Activated T-helper 1 cell treated with anti-CD3 and anti-CD28 coated beads, Interleukin-2, amount 50 U/mL, for 16 hours (primary cell): ENCODE measurements at places on chromosomes 16 and 17.

DNA sequence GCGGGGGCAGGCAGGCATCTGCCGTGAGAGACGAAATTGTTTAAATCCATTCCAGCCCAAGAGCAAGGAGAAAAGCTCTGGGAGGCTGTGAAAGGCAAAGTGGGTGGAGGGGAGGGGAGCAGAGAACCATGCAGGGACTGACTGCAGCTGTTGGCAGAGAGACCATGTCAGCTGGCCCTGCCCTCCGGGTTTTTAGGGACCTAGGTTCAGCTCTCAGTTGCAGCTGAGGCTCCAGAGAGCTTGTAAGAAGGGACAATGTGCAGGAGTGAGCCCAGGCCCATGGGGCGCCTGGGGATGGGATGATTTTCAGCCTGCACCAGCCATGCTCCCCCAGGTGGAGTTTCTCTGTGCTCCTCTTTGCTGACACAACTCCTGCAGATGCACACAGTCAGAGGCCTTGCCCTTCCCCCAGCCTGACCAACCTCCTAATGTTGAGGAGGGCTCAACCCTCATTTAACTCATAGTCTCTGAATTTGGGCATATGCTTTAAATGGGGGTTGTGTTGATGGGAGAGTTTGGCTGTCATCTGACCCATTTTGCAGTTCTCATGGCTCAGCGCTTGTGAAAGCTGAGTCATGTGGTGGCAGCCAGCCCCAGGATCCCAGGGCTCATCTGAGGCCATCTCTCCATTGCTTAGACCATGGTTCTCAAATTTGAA lies 70.9 kb downstream of the PLXDC1 start:
- no peak for DNase-seq

DNA sequence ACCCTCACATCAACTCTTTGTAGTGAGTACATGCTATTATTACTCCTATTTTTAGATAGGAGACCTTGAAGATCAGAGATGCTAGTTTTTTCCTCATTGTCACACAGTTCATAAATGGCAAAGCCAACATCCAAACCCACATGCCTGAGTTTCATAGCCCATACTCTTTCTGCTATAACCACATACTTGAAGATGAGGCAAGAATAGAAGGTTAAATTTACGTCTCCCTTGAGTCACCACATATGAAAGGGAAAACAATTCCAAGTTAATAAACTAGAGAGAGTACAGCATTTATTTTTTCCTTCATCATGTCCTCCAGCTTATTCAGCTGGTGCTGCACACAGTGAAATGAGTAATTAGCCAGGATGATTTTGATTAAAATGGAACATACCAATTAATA lies 23.7 kb downstream of the NUDT7 start:
- no peak for DNase-seq

GRCh38 chr16:77584205-77584859 lies 138.0 kb upstream of the NUDT7 start:
- no peak for DNase-seq

DNA sequence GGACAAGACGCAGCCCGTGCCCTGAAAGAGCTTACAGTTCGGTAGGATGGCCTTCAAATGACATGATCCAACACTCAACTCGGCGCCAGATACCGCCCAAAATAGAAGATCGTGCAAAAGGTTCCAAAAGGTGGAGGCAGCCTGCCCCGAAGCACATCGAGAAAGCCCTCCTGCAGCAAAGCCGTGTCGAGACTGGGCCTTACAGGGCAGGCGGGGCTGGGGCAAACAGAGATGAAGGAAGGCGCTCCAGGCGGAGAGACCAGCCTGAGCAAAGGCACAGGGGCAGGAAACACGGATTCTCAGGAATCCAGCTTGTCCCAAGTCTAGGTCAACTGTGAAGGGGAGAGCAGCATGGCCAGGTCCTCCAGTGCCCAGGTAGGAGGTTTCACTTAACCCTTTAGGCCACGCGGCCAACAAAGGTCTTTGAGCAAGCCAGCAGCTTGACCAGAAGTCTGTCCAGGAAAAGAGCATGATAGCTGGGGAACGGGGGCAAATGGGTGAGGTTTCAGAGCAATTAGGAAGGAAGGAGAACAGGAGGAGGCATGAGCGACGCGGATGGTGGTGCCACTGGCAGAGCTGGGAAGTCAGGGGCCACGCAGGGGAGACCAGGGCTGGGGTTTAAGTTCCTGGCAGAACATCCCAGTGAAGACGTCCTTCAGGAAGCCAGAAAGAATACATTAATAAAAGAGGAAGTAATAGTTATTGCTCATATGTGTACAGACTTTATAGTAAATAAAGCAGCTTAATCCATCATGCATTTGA lies 21.2 kb upstream of the EIF1 start:
- DNase-seq = no peak

DNA sequence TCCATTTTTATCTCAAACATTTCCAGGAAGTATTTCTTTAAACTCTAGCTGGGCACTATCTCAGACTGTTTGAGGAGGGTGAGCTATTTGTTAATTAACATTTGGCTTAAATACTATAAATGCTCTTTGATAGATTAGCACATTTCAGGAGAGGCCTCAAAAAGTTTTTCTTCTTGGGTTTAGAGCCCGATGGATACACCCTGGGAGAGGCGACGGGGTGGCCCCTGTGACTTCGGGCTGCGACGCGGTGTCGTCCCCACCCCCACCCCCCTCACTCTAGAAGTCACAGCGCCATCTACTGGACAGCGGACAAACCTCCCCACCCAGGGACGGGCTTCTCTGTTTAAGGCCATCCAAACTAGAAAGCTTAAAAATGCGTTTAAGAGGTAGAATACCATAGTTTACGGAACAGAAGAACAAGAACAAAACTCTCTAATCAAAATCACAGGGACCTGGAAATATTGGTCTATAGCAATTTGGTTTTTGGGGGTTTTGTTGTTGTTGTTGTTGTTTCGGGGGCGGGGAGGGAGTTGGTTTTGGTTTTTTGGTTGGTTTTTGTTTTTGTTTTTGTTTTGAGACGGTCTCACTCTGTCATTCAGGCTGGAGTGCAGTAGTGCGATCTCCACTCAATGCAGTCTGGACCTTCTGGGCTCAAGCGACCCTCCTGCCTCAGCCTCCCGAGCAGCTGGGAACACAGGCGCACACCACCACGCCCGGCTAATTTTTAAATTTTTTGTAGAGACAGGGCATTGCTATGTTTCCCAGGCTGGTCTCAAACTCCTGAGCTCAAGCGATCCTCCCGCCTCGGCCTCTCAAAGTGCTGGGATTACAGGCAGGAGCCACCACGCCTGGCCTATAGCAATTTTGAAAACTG lies 254.4 kb downstream of the C16orf95 start:
- no peak for DNase-seq

DNA sequence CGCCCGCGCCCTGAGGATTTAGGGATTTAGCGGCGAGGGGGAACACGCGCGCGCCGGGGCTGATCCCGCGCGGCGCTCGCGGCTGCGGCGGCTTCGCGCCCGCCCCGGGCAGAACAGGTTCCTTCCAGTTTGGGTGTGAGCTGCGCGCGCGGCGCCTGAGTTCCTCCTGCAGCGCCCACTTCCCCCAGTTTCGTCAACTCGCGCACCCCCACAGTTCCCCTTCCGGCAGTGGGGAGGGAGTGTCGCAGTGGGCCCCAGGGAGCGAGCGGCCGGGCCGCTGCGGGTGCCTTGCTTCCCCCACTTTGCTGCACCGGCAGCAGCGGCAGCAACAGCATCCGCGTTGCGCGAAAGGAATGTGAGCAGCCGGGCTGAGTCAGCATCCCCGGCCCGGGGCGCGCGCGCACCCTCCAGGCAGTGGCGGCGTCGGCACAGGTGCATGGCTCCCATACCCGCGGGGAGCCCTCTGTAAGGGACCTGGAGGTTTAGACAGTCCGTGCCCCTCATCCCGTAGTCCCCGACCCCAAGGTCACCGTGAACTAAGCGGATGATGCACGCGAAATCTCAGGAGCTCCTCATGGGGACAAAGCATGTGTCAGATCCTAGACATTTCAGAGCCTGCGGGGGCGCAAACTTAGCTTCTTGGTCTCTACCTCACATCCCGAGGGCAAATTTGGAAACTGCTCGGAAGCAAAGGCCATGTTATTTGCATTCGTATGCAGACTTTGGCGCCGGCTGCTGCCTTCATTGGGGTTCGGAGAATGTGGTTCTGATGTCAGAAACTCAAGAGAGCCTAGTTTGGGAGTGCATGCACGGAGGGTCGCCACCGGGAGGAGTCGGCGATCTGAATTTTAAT lies 767 bp downstream of the ARSG start:
- DNase-seq = peak; percentile 86
